ENCODE measurements at places on chromosomes 5 and 9. TPM values are rescaled to one million over a fixed set of nuclear protein-coding genes. Genes with fewer than 3 reads are reported as not detected.

DNA sequence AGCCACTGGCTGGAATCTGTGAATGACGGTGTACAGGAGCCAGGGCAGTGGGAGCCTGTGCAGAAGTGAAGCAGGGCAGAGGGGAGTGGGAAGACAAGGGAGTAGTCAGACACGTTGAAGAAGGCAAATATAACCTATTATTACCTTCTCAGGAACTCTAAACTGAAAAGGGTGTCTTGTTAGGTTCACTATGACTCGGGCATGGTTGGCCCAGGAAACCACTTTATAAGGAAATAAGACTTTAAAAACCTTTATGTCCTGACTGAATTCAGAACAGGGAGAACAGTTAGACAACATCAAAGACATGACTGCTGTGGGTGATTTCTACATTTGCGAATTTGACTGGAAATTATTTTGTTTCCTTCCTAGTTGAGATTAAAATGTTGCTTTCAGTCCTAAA lies 107.5 kb downstream of the ACER2 start:
- no peak for DNase-seq
- no peaks in the 10 kb centered on the region for H3K36me3 ChIP-seq
- no peak overlapping the region for H3K27ac ChIP-seq
- H3K4me3 ChIP-seq: no peak overlapping the region
- H3K27me3 ChIP-seq: peaks cover 7% of the 10 kb centered on the region

GRCh38 chr5:169084775-169085174 lies 216.2 kb downstream of the SLIT3 start:
- no peak overlapping the region for H3K27ac ChIP-seq
- no peaks in the 10 kb centered on the region for H3K27me3 ChIP-seq
- no peak overlapping the region for H3K4me3 ChIP-seq
- H3K36me3 ChIP-seq: no peaks in the 10 kb centered on the region

Gene ARL14EPL
- 22.9 TPM for total RNA-seq

- H3K4me3 ChIP-seq: no peak overlapping the region
- no peak overlapping the region for H3K27ac ChIP-seq
- H3K36me3 ChIP-seq: no peaks in the 10 kb centered on the region
- no peaks in the 10 kb centered on the region for H3K4me1 ChIP-seq
- no peaks in the 10 kb centered on the region for H3K27me3 ChIP-seq
Observed at GRCh38 chr5:74848553-74849025, 17.6 kb downstream of the FAM169A start.

DNA sequence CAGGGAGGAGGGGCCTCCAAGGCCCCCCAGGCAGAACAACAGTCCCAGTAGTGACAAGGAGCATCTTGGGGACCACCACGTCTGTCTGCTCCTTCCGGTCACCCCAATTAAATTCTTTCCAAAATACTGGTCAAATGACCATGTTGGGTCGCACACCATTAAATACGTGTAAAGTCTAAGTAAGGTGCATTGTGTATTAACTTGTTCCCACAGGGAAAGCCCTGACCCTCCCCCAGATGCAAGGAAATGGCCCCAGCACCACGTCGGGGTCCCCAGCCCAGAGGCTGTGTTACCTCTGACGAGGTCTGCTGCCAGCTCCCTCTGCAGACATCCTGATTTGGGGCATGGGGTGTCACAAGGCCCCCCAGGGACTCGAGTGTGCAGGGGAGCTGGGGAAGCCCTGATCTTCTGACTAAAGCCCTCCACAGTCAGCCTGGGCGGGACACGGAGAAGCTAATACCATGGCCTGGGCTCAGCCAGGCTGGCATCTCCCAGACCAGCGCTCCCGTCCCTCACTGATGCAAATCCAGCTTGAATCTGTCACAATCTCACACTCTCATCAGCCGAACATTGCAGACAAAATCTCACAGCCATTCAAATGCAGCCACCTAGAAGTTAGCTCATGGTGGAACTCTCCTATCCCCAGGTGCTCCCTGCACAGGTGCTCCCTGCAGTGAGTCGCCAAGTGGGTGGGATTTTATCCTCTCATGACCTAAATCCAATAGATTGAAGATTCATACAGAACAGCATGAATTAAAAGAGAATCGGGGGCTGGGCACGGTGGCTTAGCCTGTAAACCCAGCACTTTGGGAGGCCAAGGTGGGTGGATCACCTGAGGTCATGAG lies 13.6 kb downstream of the TERT start:
- H3K27ac ChIP-seq: no peak overlapping the region
- DNase-seq: no peak
- no peaks in the 10 kb centered on the region for H3K27me3 ChIP-seq
- H3K36me3 ChIP-seq: peaks cover 5% of the 10 kb centered on the region

Gene LCN9
- not detected for total RNA-seq

Gene HAVCR2
- 0.07 TPM for total RNA-seq

Gene SNCB
- not detected for total RNA-seq

Gene LCN1
- total RNA-seq: not detected

Gene FOXD4L4
- 0.52 TPM for total RNA-seq

Gene IFNA14
- total RNA-seq: not detected

DNA sequence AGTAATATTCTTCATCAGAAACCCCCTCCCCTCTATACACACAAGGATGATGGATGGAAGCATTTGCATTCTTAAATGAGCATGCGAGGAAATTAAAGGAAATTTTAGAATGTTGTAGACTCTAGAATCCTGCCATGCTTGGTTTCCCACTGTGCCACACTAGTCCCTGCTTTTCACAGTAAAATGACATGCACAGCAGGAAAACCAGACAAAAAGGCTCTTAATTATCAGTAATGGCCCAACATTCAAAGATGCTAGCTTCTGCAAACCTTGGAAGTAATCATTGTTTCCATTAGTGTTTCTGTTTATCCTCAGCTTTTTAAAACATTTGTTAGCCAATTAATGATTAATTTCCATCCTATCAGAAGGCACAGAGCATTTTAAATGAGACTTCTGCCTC lies 255.8 kb downstream of the SLCO4C1 start:
- no peaks in the 10 kb centered on the region for H3K27me3 ChIP-seq
- H3K36me3 ChIP-seq: no peaks in the 10 kb centered on the region
- no peak for DNase-seq
- H3K27ac ChIP-seq: no peak overlapping the region
- no peak overlapping the region for H3K4me3 ChIP-seq

Gene MSH3
- total RNA-seq: 4.9 TPM

- H3K27ac ChIP-seq: no peak overlapping the region
- no peak for DNase-seq
- H3K4me3 ChIP-seq: no peak overlapping the region
- H3K36me3 ChIP-seq: no peaks in the 10 kb centered on the region
- H3K27me3 ChIP-seq: no peaks in the 10 kb centered on the region
Observed at GRCh38 chr5:67249590-67249895, 52.9 kb upstream of the CD180 start.

- H3K4me3 ChIP-seq: no peak overlapping the region
- DNase-seq: no peak
- peaks cover 48% of the 10 kb centered on the region for H3K27me3 ChIP-seq
- H3K36me3 ChIP-seq: no peaks in the 10 kb centered on the region
- H3K27ac ChIP-seq: no peak overlapping the region
Observed at GRCh38 chr9:87206064-87206661, 258.9 kb upstream of the GAS1 start.

Gene C6
- 0.37 TPM for total RNA-seq

DNA sequence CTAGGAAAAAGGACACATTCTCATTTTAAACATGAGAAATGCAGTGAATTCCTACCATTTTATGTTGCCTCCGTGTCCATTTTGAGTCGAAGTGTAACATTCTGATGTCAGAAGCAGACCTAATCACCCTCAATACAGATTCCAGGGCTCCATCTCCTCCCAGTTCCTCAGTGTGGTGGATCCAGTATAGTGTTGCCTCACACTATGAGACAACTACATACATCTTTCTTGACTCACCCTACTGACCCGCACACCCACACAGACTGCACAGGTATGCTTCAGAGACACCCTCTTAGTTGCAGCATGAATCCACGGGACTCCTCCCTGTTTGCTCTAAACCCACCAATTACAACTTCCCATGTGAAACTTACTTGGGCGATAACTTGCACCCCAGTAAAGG lies 564.9 kb downstream of the SEMA5A start:
- H3K4me3 ChIP-seq: no peak overlapping the region
- H3K27ac ChIP-seq: no peak overlapping the region
- H3K4me1 ChIP-seq: no peaks in the 10 kb centered on the region
- H3K27me3 ChIP-seq: no peaks in the 10 kb centered on the region
- DNase-seq: no peak

Gene ZNF483
- total RNA-seq: 5.0 TPM

DNA sequence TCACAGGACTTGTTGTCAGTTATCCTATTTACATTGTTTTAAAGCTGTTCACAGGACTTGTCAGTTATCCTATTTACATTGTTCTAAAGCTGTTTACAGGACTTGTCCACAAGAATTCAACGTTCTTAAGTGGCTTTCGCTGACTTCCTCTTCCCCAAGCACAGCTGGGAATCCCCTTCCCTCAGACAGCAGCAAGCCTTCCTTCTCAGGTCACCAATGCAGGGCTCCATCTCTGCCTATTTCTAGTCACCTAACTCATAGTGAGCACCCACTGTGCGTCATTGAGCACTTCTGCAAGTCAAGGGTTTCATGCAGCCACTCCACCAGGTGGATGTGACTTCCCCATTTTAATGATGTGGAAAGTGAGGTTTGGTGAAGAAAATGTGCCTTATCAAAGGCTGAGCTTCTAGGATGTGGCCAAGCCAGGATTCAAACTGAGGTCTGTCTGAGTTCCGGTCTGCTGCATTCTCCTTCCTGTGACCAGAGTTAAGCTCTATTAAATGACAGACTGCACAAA lies 109.8 kb upstream of the ZNF462 start:
- no peak overlapping the region for H3K4me3 ChIP-seq
- H3K4me1 ChIP-seq: no peaks in the 10 kb centered on the region

DNA sequence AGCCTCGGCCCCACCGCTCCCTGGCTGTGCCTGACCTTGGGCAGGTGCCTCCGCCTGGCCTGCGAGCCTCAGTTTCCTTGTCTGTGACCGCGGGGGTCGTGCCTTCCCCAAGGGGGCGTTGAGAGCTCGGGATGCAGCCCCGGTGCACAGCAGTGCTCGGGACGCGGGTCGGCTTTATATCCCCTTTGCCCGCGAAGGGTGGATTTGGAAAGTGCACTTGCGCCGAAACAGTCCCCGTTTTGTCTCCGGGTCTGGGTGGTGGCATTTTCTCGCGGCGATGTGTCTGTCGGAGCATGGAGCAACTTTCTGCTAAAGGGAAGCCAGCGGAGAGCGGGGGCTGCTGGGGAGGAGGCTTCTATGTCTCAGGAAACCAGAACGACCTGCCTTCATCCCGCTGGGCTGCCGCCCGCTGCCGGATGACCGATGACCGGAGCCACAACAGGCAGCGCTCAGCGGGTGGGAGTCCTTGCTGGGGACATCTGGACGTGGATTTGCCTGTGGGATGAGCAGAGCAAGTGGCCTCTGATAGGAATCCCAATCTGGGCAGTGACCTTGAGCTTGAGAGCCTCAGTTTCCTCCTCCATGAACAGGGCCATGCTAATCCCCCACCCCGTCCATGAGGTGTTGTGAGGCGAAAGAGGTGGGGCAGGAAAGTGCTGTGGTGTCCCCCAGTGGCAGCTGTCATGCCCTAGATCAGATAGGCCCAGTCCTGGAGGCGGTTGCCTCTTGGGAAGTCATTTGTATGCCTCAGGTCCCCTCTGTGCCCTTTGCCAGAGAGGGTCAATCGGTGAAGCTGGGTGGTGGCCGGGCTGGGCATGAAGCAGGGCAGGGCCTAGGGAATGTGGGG lies 651 bp downstream of the HRH2 start:
- no peak overlapping the region for H3K27ac ChIP-seq
- H3K4me3 ChIP-seq: no peak overlapping the region
- H3K4me1 ChIP-seq: no peaks in the 10 kb centered on the region
- no peaks in the 10 kb centered on the region for H3K27me3 ChIP-seq
- DNase-seq: no peak
- H3K36me3 ChIP-seq: no peaks in the 10 kb centered on the region

GRCh38 chr9:133133681-133134387 lies 12.8 kb upstream of the RALGDS start:
- H3K4me1 ChIP-seq: peaks cover 68% of the 10 kb centered on the region
- no peaks in the 10 kb centered on the region for H3K36me3 ChIP-seq
- peak overlapping the region; percentile 82 for H3K27ac ChIP-seq

GRCh38 chr5:107104040-107104995 lies 566.4 kb downstream of the EFNA5 start:
- DNase-seq: no peak
- no peak overlapping the region for H3K4me3 ChIP-seq
- no peaks in the 10 kb centered on the region for H3K27me3 ChIP-seq
- no peaks in the 10 kb centered on the region for H3K36me3 ChIP-seq
- H3K27ac ChIP-seq: no peak overlapping the region

DNA sequence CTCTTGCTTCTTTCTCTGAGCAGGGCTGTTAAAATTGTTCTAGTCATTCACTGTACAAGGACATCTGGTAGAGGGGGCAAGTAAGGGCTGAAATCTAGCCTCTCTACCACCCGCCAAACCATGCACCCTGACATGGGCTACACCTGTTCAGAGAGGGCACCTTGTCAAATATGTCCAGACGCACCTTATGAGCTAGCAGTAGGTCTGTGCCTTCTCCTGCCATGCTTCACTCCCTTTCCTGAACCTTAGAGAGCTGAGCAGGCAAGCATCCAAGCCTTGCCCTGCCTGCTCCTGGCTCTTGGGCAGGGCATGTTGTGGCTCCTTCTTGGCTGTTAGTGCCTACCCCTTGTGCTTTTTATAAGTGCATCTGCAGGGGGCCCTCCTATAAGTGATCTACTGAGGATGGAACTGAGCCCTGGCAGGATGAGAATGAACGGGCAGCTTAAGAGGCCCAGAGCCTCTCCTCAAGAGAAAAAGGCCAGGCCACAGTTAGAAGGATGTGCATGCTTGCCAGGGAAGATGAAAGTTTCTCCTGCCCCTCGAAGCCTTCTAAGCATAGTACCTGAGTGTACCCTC lies 3.8 kb upstream of the NEUROG1 start:
- no peak overlapping the region for H3K27ac ChIP-seq
- peaks cover 4% of the 10 kb centered on the region for H3K27me3 ChIP-seq
- H3K4me1 ChIP-seq: no peaks in the 10 kb centered on the region

Gene SPATA31E1
- not detected for total RNA-seq

- no peaks in the 10 kb centered on the region for H3K36me3 ChIP-seq
- H3K4me1 ChIP-seq: no peaks in the 10 kb centered on the region
- H3K27me3 ChIP-seq: no peaks in the 10 kb centered on the region
- H3K27ac ChIP-seq: no peak overlapping the region
- DNase-seq: no peak
Observed at GRCh38 chr5:79794347-79794746, 104.7 kb downstream of the CMYA5 start.

- H3K27ac ChIP-seq: no peak overlapping the region
- peaks cover 17% of the 10 kb centered on the region for H3K4me1 ChIP-seq
- no peak overlapping the region for H3K4me3 ChIP-seq
- H3K36me3 ChIP-seq: no peaks in the 10 kb centered on the region
Observed at GRCh38 chr5:180287868-180288267, 4.0 kb downstream of the MAPK9 start.

DNA sequence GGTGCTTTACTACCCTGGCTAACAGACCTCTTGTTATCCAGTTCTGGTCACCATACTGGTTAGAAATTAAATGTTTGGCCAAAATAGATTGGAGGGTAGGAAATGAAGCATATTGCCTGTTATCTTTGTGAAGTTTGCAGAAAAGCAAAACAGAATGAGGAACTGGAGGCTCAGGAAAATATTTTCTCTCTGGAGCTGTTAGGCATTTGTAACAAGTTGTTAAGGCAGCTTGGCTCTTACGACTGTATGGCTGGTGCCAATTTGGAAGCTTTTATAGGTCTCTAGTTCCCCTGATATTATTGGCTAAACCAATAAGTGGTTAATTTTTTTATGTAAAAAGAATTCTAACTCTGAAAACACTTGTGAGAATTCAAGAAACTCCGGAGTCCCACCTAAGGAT lies 35.8 kb downstream of the CDH6 start:
- no peaks in the 10 kb centered on the region for H3K36me3 ChIP-seq
- no peaks in the 10 kb centered on the region for H3K4me1 ChIP-seq
- H3K4me3 ChIP-seq: no peak overlapping the region
- no peak for DNase-seq

Gene POLR3G
- 44.8 TPM for total RNA-seq
